ENCODE measurements at places on chromosomes 3 and 15. TPM values are rescaled to one million over a fixed set of nuclear protein-coding genes. Genes with fewer than 3 reads are reported as not detected.

Gene EAF2
- 11.3 TPM for total RNA-seq

Gene LRRC31
- not detected for total RNA-seq

Gene CTXN2
- total RNA-seq = not detected

Gene EPHB3
- total RNA-seq = 1.4 TPM

Gene TMEM266
- total RNA-seq = not detected

Gene GOLGA6L7
- not detected for total RNA-seq

Gene RASGRF1
- not detected for total RNA-seq

Gene COL7A1
- 107 TPM for total RNA-seq

Gene GHRL
- not detected for total RNA-seq

Gene GBE1
- 28.6 TPM for total RNA-seq

Gene WDR93
- total RNA-seq = not detected

Gene BCHE
- 1.7 TPM for total RNA-seq

Gene FBXW12
- total RNA-seq = not detected

Gene IFT122
- 11.1 TPM for total RNA-seq

Gene TMEM44
- 8.8 TPM for total RNA-seq

Gene DUOXA2
- not detected for total RNA-seq

Gene AADAC
- total RNA-seq = not detected

Gene SEC11A
- 150 TPM for total RNA-seq

Gene CSK
- total RNA-seq = 26.9 TPM

Gene RPL39L
- total RNA-seq = 44.2 TPM

Gene CACNA1D
- total RNA-seq = 0.86 TPM

Gene GLDN
- total RNA-seq = not detected

Gene PIGZ
- 0.23 TPM for total RNA-seq

Gene CFAP44
- 4.9 TPM for total RNA-seq

Gene GOLGA8T
- 1.5 TPM for total RNA-seq

Gene ITGA11
- 11.4 TPM for total RNA-seq

Gene RASL12
- total RNA-seq = 1.6 TPM

Gene ROBO2
- total RNA-seq = not detected

Gene MYO5C
- total RNA-seq = 16.5 TPM

Gene EFCAB12
- not detected for total RNA-seq

Gene RARB
- 7.1 TPM for total RNA-seq

Gene ANP32A
- 152 TPM for total RNA-seq

All from Daoy (cell line).